ENCODE measurements at places on chromosomes 1 and 21.

GRCh38 chr1:24639881-24640280 lies 3.2 kb upstream of the SRRM1 start:
- no peak for DNase-seq

DNA sequence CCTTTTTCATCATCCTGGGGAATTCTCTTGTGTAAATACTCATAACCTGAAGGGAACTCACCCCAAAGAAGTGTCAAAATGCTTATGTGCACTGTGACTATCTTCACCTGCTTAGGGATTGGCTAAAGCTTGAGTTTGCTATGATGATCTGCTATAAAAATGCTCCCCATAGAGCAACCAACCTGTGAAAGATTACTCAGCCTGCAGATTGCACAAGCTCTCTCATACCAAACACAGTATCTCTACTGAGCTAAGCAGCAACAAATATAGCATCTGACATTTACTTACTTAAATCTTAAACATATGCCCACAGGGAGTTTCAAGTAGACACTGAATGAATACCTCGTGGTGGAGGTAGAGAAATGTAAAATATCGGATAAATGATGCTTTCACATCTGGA lies 725.8 kb downstream of the MRPL39 start:
- no peak for DNase-seq

DNA sequence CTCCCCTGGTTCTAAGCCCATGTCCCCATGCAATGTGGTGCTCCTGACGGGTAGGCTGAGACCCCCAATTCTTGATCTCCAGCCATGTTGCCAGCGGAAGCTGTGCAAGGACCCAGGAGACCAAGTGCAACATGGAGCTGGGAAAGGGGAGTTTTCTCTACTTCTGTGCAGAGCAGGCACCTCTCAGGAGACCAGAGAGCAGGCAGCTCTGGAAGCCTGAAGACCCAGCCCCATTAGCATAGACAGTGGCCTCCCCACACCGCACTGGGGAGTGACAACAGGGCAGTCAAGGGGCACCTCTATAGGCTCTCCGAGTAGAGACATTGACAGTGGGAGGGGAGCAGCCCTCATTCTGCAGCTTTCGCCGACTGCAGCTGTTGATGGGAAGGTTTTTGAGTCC lies 410.2 kb downstream of the MATN1 start:
- no peak for DNase-seq

DNA sequence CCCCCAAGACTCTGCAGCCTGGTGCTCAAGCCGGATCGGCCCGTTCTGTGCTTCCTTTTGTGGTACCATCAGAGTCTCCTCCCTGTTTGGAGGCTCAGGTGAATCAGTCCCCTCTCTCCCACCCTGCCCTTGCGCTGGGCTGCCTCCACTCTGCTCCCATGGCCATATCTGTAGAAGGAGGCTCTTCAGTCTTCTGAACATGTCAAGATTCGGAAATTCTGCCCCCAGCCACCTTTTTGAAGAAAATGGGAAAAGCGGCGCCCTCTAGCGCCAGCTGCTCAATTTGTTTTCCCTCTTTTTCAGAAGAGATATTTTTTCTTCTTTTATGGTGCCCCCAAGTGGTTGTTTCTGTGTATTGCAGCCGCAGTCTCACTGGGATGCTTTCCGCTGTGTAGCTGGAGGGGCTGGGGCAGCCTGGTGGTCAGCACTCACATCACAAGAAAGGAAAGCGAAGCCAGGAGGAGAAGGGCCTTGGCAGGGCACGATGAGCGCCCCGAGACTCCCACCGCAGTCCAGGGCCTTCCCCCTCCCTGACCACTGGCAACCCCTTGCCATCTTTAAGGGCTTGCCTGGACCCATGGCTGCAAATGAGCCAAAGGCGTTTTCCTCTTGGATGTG lies 58.4 kb upstream of the CACNA1E start:
- peak; percentile 85 for DNase-seq

DNA sequence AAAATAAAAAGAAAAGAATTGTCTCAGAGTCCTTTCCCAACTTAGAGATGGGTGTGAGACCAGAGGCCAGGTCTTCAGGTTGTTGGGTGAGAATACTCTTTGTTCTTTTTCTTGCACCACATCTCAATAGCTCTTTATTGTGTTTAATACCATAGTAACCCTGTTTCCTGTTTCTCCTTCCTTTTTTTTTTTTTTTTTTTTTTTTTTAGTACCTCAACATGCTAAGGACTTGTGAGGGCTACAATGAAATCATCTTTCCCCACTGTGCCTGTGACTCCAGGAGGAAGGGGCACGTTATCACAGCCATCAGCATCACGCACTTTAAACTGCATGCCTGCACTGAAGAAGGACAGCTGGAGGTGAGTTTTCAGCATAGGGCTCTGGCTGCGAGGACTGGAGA lies 24.4 kb downstream of the CELF3 start:
- no peak for DNase-seq

DNA sequence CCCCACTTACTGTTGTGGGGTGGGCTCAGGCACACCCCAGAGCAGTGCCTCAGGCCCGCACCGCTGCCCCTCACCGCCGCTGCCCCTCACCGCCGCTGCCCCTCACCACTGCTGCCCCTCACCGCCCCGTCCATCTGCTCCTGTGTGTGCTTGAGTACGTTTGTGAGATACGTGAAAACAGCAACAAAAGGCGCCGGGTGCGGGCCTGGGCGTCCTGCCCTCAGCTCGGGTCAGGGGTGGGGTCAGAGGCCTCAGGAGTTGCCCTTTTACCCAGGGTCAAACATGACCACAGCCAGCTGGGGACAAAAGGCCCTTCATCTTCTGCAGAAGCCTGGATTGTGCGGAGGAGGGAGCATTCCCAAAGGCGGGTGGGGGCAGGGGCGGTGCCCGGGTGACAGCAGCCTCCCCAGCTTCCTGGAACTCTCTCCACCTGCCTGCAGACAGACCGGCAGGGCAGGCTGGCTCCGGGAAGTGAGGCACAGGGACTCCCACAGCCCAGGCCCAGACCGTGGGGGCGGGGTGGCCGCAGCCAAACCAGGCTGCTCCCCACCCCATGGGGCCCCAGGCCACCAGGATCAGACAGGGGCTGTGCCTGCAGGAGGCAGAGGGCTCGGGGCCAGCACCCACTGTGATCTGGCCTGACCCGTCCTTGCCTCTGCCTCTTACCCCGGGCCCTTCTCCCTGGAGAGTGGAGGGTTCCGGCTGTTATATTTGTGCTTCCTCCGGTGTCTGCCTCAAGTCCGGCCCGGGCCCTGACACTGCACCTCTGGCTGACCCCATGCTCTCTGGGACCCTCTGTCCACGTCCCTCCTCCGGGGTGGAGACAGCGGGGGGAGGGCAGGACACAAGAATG lies 2.3 kb upstream of the VWA1 start:
- DNase-seq = peak; percentile 64

DNA sequence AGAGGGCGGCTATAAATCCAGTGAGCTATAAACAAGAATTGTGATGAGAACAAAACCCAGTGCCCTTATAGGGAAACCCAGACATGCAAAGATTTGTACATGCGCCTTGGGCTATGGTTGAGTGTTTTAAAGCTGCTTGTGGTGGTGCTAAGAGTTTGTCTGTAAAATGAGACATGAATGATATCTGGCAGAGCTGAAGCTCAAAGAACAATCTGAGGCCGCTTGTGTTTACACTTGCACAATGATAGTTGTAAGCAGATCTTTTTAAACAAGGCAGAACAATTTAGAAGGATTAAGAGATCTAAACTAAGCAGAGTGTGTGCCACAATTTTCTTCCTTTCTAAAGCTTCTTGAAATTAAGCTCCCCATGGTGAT lies 80.4 kb upstream of the ADAMTS5 start:
- no peak for DNase-seq

DNA sequence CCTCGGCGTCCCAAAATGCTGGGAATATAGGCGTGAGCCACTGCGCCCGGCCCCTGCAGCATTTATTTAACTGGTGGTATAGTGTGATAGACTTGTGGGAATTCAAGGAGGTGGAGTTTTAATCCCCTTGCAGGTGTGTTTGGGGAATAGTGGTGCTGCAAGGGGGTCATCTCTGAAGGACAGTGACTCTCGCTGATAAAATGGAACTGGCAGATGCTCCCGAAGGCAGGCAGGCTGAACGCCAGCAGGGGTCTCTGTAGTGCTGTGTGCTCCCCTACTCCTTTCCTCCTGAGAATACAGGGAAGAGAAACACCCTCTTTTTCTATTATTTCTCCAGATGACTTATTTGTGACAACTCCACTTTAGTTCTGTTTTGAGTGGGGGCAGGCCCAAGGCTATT lies 4.0 kb downstream of the OSCP1 start:
- DNase-seq = peak; percentile 63

- DNase-seq = no peak
These were observed 116.5 kb downstream of the MRPL39 start for GRCh38 chr21:25490742-25491141.

GRCh38 chr1:11499601-11500331 lies 20.8 kb downstream of the DISP3 start:
- no peak for DNase-seq

GRCh38 chr1:94672934-94673333 lies 131.4 kb upstream of the F3 start:
- no peak for DNase-seq

DNA sequence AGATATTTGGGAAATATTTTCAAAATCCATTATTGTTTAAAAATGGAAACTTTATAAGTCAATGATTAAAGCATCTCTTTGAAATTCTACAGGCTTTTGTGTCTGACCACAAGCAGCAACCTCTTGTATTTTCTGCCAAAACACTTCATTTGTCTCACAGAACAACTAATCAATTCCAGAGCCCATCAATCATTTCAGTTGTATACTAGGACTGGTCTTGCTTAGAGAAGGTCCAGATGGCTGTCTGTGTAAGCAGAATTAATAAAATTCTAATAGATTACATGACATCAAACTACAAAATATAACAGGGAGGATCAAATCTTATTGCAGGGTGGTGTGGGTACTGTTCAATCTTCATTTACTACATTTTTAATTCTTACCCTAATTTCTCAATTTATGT lies 76.4 kb downstream of the ACBD6 start:
- DNase-seq = no peak

- peak; percentile 54 for DNase-seq
These were observed 7.1 kb upstream of the TPM3 start for GRCh38 chr1:154198756-154199562.

DNA sequence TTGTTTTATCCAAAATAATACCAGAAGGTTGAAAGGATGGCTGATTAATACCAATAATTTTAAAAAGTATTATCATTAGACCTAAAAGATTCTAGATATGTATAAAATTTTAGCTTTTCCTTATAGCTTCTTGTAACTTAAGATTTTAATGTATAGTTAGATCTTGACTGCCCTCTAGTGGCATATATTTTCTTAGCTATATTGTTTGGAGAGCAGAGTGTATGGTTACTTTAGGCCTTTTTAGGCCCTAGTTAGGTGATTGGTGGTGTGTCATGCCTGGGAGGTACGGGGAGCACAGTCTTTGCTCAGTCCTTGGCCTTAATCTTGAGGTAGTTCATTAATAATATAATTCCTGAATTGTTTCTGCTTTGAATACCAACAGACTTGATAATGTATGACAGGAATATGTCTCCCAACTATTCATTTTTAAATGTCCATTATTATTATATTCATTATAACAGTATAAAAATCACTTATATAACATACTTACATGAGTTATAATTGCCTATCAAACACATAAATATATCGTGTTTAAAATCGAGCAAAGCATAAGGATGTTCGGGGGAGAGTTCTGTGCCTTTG lies 328.4 kb downstream of the ZP4 start:
- peak; percentile 37 for DNase-seq

DNA sequence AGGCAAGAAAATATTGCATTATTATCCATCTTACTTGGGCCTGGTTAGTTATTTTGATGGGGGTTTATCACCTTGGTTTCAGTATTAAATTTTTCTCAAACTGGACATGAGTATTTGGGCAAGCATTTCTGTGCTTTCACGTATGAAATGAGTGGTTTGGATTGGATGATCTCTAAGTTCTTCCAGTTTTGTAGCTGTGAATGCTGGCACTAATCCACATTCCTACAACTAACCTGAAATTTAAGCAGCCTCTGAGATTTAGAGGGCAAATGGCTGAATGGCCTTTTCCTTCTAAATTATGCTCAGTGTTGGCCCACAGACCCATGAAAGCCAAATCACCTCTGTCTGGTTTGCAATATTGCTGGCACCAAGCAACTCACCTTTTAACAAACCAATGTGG lies 475.0 kb upstream of the B3GALT2 start:
- no peak for DNase-seq

DNA sequence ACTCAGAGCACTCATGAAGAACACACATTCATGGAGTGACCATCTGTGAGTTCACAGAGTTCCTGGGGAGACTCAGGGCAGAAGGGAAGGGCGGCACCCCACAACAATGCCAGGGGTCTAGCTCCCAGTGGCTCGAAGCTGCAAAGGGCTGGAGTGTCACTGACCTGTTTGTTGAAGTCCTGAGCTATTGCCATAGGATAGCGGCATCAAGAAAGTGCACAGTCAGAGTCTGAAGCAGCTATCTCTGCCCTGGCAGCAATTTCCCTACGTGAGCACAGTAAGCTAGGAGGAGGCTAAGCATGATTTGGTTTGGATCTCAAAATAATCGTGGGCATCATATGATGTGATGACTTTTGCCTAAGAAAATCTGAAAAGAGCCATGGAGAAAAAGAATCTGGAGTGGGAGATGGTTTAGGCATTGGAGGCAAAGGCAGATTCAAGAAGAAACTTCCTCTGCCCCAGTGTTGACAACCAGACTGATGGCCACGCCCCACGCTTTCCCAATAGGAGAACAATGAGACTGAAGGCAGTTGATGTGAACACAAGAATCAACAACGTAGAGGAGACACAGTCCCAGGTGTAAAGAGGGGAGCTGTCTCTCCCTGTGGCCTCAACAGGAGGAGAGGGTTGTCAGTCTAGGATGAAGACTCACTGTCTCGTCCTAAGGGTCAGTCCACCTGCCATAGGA lies 100.0 kb upstream of the SLC25A33 start:
- DNase-seq = no peak

- peak; percentile 92 for DNase-seq
These were observed 202.0 kb downstream of the USH2A start for GRCh38 chr1:216221260-216221700.

GRCh38 chr1:172447641-172448040 lies 3.8 kb upstream of the PIGC start:
- no peak for DNase-seq

- no peak for DNase-seq
These were observed at the start of gene IFNGR2 for GRCh38 chr21:33403128-33403785. IFNGR2 (plus strand) TSS chr21:33403413; CDS start chr21:33403544, 131 bp downstream.

DNA sequence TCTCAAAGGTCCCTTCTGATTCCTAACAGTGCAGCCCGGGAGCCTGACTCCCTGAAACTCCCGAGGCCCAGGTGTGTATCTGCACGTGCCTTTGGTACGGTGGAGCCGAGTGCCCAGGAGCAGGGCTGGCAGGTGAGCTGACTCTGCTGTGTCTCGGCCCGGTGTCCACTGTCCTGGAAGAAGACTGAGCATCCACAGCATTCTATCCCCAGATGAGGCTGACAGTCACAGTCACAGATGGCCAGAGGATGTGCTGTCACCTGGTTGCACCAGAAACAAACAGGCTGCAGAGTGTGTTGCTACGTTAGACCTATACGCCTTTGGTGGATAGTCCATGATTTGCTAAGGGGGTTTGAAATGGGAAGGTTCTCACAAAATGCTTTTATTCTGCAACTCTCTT lies 9.8 kb downstream of the ETV3L start:
- DNase-seq = no peak

- no peak for DNase-seq
These were observed 413.3 kb upstream of the PTBP2 start for GRCh38 chr1:96308314-96308713.

GRCh38 chr1:162133566-162133965 lies 64.1 kb downstream of the NOS1AP start:
- no peak for DNase-seq

Data from NCI-H526 treated with DMSO at 0.1 percent for 48 hours (cell line).